ENCODE measurements at places on chromosomes 13 and 19.

DNA sequence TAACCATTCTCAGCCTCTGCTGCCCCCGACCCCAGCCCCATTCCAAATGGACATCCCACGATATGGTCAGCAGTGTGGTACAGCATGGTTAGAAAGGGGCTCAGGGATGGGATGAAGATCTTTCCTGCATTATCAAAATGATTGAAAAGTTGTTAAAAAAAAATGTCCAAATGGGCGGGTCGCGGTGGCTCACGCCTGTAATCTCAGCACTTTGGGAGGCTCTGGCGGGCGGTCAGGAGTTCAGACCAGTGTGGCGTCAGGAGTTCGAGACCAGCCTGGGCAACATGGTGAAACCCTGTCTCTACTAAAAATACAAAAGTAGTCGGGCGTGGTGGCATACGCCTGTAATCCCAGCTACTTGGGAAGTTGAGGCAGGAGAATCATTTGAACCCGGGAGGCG is 54.3 kb upstream of the ZNF254 start:
- DNase-seq = no peak

DNA sequence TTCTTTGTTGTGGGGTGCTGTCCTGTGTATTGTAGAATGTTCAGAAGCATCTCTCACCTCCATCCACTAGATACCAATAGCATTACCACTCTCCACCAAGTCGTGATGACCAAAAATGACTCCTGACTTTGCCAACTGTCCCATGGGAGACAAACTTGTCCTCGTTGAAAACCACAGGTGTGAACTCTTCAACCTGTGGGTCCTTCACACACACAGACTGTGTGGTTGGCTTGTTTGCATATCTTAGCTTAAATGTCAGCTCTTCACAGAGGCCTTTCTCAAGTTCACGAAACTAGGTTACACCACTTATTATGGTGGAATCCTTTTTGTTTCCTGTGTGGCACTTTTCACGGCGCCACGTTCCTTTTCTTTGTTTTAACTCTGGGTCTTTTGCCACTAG is 6.8 kb downstream of the GPC5 start:
- DNase-seq = no peak

GRCh38 chr13:37666036-37666435 is 67.5 kb upstream of the POSTN start:
- no peak for DNase-seq

DNA sequence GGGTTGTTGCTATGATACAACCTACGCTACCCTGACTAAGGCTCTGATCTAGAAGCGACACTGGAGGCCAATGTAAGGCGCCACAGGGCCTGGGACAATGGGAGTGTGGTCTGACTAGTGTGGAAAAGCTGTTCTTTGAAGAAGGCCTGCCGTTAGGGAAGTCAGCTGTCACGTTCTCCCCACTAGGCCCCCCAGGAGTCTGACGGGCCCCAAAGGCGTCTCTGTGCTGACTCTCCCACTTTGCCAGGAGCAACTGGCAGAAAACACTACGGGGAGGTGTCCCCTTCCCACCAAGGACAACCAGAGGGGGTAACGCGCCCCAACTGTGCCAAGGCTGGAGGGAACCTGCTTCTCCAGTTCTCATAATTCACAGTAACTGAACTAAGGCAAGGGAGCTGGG is 25.3 kb upstream of the EIF3G start:
- DNase-seq = no peak

DNA sequence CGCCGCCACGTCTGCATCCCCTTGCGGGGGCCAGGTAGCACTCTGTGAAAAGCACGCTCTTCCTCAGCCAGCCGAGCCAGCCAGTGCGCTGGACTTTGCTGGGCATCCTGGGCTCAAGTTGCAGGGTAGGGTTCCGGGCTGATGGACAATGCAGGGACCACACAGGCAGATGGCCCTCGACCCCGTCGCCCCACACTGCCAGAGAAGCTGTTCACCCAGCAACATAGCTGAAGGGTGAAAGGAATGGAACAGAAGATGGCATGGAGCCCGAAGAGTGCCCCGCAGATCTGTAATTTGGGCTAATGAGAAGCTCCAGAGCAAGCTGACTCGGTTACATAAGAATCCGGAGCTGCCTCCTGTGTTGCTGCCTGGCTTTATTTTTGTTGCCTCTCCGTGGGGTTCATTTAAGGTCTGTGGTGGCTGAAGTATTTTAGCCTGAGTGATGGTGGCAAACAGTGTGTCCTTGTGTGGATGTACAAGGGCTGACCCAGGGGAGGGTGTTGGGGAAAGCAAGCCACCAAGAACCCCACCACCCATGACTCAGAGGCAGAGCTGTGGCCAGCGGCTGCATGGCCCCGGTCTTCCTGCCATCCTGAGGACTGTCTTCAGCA is 105.8 kb downstream of the SOX1 start:
- DNase-seq = no peak

GRCh38 chr13:108439556-108439955 is 170.0 kb downstream of the TNFSF13B start:
- DNase-seq = no peak

GRCh38 chr13:41427666-41428065 is 29.7 kb upstream of the RGCC start:
- DNase-seq = no peak

DNA sequence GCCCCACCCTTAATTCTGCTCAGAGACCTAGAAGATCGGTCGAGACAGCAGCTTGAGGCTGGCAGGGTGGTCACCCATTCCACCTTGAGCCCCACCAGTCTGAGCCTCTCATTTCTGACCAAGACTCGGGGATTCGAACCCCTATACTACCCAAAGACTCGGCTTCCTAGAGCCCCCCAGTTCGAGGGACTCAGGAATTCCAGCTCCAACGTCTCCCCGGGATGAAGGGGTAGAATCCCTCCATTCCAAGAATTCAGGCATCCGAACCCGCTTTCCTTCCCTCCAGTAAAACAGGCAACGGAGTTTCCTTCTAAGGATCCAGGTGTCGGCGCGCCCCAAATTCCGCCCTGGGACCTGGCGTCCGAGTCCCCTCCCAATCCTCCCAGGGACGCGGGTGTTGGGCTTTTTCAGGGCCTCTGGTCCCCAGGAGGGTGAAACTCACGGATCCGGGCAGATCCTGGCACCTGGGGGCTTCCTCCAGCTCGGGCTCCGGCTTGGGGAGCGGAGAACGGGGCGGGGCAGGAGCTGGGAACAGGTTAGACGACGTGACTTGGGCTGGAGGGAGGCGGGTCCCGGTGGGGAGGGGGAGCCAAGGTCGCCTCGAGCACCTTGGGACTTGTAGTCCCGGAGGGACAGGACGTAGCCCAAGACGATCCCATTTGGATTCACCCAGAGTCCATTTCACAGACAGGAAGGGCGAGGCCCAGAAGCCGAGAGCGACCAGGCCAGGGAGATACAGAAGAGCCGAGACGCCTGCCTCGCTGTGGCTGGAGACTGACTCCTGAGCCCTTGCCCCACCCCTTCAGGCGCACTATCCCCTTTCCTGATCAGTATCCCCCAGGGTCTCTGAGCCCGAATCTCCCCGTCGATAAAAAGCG is at the start of gene PPP1R13L:
PPP1R13L (minus strand) TSS at position 513 of the 878 bp plus-strand sequence. CDS start 6,751 bp downstream, outside the sequence.
- DNase-seq = no peak

DNA sequence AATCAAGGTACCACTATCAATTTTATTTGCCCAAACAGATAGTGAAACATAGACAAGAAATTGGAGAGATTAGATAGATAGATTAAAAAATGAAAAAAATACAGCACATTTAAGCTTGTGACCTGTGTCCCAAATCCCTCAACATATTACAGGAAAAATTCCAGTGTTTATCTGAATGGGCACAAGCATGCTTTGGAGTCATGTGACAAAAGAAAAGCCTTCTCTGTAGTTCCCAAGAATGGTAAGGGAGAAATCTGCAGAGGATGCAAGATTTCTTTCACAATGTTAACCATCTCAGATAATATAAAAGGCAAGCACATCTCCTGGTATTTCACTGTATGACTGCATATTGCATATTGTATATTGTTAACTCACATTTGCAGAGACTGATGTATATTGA is 168.0 kb downstream of the PCDH9 start:
- DNase-seq = no peak

DNA sequence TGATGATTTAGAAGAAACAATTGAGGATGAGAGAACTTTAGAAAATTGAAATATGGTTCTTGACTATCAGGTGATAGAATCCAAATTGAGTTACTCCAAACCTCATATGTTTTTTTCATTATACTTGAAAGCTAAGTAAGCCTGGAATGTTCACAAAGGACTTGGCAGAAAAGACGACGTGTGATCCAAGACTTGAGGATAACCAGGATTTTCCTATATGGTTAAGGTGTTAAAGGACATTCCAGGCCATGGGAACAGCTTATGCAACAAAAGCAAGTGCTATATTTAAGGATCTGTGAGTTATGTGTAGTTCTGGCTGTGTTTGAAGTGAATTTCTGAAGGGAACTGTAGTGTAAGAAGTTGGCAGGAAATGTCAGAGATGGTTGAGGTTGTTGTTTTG is 52.5 kb downstream of the SLITRK1 start:
- no peak for DNase-seq

GRCh38 chr13:31369213-31369612 is 169.4 kb downstream of the B3GLCT start:
- no peak for DNase-seq

- no peak for DNase-seq
Observed at GRCh38 chr19:4363571-4364304, 20.4 kb downstream of the MPND start.

DNA sequence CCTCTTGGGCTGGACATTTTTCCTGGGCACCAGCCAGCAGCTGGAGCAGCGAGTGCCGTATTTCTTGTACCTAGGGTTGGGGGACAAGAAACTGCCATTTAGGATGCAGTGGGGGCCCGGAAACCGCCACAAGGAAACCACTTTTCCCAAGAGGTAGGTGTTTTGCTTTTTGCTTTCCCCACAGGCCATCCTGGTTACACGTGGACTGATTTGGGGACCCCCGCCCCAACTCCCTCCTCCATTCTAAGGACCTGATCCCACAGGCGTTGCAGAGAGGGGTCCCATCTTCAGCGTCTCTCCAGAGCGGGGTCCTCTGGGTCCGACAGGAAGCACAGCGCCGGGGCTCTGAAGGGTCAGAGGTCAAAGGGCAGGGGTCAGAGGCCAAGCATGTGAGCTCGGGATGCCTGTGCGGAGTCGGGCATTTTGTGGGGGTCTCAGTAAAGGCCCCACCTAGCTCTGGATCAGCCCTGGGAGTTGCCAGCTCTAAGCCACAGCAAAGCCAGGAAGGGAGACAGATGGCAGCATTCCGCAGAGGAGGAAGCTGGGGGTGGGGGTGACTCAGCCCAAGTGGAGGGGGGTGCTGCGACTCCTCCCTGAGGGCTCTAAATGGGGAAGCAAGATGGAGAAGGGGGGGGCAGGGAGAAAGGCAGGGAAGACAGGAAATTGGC is 4.3 kb downstream of the ZGLP1 start:
- no peak for DNase-seq

DNA sequence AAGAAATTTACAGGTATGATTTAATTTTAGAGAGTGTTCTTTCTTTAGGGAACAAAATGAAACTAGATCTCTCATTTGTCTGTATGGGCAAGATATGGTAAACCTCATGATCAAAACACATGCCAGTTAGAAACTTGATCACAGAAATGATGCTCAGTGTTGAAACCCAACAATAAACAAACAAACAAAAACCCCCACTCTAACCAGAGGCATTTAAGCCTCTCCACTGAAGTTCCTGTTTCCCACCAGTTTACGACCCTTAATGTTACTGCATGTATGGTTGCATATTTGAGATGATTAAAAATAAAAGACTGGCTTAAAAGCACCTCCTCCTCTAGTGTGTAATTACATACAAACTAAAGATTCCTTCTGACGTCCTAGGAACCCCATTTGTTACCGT is 293.3 kb upstream of the MAB21L1 start:
- DNase-seq = no peak

GRCh38 chr13:105814219-105814901 is 721.1 kb downstream of the EFNB2 start:
- no peak for DNase-seq

- no peak for DNase-seq
Observed at GRCh38 chr13:35387682-35388250, 88.7 kb downstream of the MAB21L1 start.

GRCh38 chr13:43377973-43378372 is 354.6 kb downstream of the DNAJC15 start:
- DNase-seq = no peak

GRCh38 chr19:1474011-1474764 is 4.8 kb downstream of the C19orf25 start:
- DNase-seq = no peak

DNA sequence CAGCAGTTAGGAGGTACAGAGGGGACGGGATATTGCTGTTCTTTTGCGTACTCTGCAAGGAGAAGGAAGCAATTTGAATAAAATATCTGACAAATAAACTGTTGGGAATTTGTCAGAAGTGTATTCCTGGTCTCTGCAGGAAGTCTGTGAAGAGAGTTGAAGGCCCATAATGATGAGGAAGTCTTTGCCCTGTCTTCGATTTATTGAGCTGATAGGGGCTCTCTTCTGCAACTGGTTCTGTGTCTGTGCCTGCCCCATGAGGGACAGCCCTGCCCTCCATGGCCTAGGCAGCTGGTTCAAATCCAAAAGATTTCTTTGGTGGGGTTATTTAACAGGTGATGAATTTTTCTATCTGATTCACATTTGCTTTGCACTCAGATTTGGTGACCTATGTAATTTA is 339.7 kb upstream of the EDNRB start:
- DNase-seq = no peak

DNA sequence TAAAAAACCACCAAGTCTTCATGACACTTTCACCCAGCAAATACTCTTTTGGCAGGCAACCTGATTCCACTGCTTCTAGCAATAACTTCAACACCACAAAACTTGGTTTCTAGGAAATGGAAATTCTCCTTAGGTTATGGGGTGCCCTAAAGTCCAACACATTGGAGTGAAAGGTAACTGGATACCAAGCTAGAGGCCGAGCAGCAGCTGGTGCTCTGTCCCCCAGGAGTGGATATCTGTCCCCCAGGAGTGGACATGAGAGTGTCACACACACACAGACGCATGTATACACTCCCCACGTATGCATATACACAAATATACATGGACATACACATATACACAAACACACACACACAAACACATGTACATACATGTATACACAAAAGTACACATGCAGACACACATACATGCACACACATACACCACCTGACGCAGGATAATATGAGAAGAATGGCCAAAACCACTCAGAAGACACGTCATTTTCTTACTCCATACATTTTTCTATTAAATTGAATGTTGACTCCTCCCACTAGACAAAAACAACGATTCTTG is 50.8 kb downstream of the RFX2 start:
- DNase-seq = no peak

DNA sequence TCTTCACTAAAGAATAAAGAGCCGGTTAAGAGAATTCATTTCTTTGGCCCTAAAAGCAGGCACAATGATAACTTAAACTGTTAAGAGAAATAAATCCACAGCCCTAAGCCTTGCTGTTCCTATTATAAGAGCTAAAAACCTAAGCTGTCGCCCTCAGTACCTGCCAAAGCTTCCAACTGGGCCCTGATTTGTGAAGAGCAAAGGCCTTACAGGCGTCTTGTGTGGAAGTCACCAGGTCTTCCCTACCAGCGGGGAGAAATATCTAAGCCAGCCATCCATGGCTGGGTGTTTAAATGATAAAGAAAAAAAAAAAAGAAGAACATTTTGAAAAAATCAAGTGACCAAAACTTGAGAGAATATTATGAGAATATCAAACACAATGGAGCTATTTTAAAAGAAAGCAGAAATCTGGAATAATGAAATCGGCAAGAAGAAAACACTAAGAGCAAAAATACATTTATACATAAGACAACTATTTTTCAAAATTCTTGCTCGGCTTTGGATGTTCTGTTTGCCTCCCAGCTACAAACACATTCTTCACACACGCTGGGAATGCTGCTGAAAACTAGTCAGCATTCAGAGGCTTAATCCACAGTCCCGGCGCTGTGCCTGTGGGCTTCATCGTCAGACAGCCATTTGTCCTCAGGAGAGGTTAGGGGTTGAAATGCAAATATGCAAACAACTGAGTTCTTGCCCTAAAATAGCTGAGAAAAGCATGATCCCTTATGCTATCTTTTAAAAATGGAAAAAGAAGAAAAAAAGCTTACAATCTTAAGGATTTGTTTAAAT is 89.8 kb upstream of the LSM14A start:
- no peak for DNase-seq

Measured in BJ (cell line).